ENCODE measurements at places on chromosomes 4 and X.

DNA sequence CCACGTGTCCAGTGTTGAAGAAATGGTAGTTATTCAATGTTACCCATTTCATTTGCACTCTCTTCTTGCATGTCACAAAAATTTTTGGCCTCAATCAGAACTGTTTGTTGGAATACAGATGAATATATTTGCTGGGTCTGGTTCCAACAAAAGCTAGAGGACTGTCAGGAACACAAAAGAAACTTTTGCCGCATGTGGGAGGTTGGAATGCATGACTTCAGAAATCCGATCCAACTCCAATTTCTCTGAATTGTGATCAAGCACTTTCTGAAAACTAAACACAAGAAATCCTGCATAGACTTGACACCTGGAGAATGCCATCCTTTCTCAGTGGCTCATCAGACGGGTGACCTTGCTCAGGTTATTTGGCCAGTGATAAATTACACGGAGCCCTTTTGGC is 15.4 kb downstream of the SETD7 start:
- DNase-seq, result no peak

- DNase-seq, result no peak
Observed at GRCh38 chrX:30414144-30414543, 105.0 kb upstream of the NR0B1 start.

DNA sequence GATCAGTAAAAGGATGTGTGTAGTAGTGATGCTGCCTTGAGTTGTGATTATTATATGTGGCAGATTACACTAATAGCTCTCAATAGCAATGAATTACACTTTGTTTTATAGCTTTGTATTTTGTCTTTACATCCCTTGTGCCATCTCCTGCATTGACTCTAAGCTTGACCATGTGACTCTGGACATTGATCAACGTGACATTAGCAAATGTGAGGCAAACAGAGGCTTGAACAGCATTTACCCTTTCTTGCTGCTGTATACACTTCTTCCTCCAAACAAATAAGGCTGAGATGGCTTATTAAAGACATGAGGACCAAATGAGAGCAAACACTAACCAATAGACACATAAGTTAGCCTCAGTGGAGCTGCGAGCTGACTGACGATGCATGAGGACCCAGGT is 63.5 kb downstream of the MAD2L1 start:
- DNase-seq, result no peak

- DNase-seq, result no peak
Observed at GRCh38 chr4:78749972-78750727, 26.0 kb upstream of the BMP2K start.

GRCh38 chr4:107993969-107994368 is 4.3 kb downstream of the HADH start:
- no peak for DNase-seq

DNA sequence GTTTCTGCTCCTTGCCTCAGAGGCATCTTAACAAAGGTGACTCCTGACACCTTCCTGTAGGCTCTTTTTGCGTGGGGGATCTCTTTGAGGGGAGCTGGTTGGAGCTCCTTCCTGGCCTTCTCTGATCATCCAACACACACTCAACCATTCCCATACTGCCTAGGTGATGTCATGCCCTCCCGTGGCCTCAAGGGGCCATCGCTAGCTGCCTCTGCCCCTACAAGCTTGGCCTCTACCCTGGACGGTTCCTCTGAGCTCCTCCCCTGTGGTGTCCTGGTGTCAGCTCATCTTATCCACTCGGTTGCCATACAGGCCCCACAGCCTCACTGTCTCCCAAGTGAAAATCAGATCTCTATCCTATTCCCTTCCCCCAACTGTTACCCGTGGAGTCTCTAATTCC is 13.7 kb upstream of the ZNF185 start:
- DNase-seq, result no peak

GRCh38 chr4:65831828-65832227 is 161.5 kb upstream of the EPHA5 start:
- no peak for DNase-seq

DNA sequence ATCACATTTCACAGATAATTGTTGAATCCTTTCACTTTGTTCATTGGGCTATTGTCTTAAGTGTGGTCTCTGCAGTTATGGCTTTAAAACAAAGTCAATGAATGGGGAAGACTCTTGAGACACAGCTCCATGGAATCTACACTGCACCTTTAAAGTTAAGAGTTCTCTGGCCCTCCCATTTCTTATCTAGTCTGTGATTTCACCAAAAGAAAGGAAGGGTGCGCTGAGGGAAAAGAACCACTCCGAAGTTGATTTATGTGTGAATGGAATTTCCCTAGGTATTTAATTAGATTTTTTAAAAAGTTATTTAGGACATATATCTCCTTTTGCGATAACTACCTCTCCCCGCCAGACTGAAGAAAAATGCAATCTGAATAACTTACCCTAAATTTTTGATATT is 2.5 kb downstream of the SEPTIN11 start:
- no peak for DNase-seq

- DNase-seq, result no peak
Observed at GRCh38 chr4:148396986-148397673, 45.1 kb downstream of the NR3C2 start.

DNA sequence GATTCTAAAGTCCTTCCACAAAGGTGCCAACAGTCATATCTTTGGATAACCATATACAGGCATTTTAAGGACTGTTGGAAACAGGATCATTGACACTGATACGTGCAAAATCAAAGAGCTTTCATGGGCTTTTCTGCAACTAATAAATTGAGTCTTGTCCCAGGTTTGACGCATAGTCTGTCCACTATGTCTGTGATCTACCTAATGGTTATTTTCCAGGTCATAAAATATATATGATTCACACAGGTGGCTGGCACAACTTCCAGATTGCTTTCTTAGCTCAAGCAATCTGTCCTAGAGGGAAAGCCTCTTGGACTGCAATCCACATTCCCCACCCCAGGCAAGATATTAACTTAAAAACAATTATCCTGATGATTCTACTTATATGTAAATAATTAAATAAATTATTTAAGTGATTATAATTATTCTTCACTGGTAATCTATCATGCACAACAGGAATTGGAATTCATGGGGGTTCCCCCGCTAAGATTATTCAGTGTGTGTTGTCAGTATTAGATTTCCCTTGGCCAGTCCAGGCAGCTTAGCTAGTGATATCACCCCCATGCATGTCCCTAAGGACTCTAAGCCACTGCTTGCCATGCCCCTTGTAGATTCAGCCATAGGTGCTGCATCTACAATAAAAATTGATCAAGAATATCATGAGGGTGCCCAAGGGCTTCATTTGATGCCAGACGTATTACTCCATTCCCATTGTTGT is 97.8 kb downstream of the TLL1 start:
- no peak for DNase-seq

- no peak for DNase-seq
Observed at GRCh38 chr4:86910369-86910768, 18.1 kb upstream of the C4orf36 start.

DNA sequence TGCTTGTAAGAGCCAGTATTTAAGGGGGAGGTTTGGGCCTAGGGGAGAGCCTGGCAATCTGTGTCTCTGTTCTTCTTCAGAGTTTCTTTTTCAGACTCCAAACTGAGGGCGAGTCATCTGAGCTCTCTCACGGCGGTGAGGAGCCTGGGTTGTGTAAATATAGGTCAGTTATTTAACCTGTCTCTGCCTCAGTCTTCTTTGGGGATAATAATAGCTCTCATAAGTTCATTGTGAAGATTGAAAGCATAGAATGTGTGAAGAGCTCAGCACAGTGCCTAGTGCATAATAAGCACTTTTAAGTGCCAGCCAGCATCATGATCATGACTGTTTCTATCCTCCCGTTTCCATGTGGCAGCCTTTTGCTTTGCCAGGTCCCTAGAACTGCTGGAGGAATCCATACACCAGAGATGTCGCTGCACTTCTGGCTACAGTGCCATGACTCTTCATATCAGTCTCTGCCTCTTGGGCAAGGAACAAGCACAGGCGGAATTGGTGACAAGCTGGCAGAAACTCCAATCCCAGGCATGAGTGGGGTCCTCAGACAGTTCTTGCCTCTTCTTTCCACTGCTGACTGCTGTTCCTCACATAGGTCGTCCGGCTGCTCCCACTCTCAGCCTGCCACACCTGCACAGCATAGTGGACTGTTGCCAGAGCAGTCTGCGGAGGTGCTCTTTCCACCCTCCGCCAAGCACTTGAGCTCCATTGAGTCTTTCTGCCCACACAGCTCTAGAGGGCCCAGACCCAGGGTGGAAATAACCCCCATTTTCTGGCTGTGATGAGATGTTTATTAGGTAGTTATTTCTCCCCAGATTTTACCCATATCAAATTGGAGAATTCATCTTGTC is 103.7 kb upstream of the MAML3 start:
- no peak for DNase-seq

- no peak for DNase-seq
Observed at GRCh38 chr4:144712775-144713174, 66.8 kb downstream of the HHIP start.

- DNase-seq, result no peak
Observed at GRCh38 chr4:83248486-83248885, 36.1 kb downstream of the COQ2 start.

- no peak for DNase-seq
Observed at GRCh38 chr4:124642846-124643245, 69.7 kb downstream of the ANKRD50 start.

- DNase-seq, result no peak
Observed at GRCh38 chr4:89829470-89830138, 7.4 kb downstream of the SNCA start.

DNA sequence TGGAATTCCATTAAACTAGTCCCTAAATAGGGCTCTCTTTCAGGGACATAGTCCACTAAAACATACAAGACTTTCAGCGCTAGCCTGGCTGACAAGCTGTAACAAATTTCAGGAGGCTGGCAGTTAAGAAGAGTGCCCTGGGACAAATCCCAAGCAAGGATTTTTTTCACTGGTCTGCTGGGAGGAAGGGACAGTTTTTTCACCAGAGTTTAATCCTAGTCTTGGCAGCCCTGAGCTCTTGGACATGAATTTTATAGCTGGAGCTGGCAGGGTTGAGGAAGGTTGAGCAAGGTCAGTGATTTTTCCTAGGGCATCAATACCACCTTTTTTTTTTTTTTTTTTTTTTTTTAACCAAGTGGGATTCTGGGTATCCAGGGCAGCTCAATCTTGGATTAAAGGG is 184.4 kb downstream of the SH2D1A start:
- no peak for DNase-seq

DNA sequence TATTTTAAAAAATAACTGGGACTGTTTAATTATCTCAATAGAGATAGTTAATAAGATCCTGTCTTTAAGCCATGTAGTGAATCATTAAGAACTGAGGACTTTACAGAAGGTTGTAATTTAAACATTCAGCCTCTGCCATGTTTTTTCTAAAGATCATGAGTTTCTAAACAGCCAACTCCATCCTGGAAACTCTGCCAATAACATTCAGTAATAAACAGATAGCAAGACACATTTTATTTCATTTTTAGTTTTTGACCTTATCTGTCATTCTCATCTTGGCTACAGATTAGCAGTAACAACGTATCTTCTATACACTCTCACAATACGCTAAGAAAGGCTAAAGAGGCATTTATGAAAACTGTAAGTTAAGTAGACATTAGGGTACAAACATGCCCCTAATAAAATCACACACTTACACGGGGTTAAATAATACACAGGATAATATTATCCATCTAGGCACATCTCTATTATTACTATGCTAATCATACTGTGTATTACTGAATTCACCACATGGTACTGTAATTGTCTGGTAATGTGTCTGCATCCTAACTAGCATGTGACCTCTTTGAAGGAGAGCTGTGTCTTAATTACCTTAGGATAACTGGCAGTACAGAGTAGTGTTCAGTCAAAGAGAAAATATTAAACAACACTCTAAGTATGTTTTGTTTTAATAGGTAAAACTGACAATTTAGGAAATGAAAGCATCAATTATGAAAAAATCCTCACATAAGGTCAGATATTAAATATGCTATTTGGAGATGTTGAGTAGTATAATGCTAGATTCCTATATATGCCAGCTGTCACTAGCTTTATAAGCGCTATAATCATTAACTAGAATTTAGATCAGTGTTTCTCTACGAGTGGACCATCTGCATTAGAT is 122.4 kb upstream of the NAP1L5 start:
- DNase-seq, result peak; percentile 89

- no peak for DNase-seq
Observed at GRCh38 chrX:31331928-31332327, 260.1 kb upstream of the FTHL17 start.

DNA sequence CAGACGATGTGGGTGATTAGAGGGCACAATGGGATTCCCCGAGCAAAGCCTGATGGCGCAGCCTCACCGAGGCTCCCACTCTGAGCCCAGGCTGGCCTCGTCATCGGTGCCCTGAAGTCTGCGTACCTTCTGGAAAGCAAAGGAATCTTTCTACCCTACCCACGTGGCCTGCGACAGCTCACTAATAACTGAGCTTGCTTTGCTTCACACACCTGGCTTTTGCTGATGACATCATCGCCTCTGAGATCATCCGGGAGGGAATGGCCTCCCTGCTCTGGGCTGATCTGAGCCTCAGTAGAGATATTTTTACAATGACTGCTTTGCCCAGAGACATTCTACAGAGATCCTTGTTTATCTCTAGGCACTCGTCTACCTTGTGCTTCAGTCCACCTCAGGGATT is 45.4 kb upstream of the PDLIM3 start:
- no peak for DNase-seq

- DNase-seq, result no peak
Observed at GRCh38 chr4:76562161-76562560, 127.1 kb downstream of the SHROOM3 start.

GRCh38 chr4:48985976-48986653 is at the start of gene CWH43:
CWH43 (plus strand) TSS chr4:48986275; CDS start chr4:48986430, 155 bp downstream.
- DNase-seq, result no peak

- no peak for DNase-seq
Observed at GRCh38 chrX:71542825-71543224, 9.9 kb downstream of the OGT start.

DNA sequence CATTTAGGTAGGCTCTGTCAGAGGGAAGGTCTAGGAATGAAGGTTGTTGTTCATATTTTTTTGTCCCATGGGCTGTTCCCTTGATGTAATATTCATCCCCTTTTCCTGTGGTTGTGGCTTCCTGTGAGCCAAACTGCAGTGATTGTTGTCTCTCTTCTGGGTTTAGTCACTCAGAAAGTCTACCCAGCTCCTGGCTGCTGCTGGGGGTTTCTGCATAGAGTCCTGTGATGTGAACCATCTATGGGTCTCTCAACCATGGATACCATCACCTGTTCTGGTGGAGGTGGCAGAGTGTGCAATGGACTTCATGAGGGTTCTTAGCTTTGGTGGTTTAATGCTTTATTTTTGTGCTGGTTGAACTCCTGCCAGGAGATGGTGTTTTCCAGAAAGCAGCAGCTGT is 122.8 kb downstream of the ZC4H2 start:
- no peak for DNase-seq

- peak; percentile 33 for DNase-seq
Observed at GRCh38 chr4:27684610-27685011, 824.0 kb downstream of the STIM2 start.

DNA sequence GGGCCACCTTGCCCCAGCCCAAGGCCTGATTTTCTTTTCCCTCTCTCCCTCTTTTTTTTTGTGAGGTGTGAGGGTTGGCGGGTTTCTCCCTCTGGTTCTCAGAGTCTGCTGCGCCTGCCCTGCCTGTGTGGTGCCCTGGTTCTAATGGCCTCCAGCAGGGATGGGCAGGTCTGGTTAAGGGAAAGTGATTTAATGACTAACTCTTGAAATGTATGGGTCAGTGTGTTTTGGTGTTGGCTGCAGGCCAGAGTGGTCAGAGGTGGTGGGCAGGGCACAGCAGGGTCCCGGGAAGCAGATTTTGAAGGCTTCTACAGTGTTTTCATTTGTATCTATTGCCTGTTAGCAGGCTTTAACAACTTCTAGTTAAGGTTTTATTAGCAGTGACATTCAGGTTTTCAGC is 39.0 kb downstream of the JADE1 start:
- no peak for DNase-seq
